ENCODE measurements at places on chromosomes 4 and X.

- no peak for DNase-seq
Observed at GRCh38 chr4:72971572-72971971, 97.9 kb downstream of the COX18 start.

DNA sequence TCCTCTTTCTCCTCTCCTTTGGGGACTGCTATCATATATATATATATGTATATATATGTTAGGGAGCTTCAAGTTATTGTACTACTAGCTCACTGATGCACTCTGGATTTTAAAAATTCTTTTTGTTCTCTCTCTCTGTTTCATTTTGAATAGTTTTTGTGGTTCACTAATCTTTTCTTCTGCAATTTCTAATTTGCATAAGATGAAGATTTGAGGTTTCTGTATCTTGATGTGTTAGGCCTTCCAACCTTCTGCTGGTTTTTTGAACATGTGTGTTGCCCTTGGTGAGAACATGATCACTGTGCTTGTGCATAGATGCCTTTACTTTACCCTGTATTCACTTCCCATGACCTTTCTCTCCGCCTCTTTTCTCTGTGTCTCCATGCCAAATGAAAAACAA lies 7.8 kb upstream of the ZNF718 start:
- no peak for DNase-seq

- no peak for DNase-seq
Observed at GRCh38 chr4:21795091-21795490, 153.5 kb downstream of the KCNIP4 start.

DNA sequence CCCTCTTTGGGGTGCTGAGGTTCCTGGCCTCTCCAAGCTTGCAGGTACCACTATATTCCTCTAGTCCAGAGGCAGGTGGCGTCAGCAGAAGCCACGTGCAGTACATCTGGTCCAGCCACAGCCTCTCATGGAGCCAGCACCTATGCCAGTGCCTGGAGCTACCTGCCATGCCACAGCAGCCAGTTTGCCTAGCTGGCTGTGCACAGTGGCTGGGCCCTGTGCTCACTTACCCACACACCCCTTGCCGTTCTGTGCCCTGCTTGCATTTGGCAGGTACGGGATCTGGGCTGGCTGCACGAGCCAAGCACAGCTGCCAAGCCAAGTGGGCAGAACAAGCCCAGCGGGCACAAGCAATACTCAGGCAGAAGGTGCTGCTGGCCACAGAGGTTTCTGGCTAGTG lies 601.1 kb downstream of the EPHA5 start:
- no peak for DNase-seq

DNA sequence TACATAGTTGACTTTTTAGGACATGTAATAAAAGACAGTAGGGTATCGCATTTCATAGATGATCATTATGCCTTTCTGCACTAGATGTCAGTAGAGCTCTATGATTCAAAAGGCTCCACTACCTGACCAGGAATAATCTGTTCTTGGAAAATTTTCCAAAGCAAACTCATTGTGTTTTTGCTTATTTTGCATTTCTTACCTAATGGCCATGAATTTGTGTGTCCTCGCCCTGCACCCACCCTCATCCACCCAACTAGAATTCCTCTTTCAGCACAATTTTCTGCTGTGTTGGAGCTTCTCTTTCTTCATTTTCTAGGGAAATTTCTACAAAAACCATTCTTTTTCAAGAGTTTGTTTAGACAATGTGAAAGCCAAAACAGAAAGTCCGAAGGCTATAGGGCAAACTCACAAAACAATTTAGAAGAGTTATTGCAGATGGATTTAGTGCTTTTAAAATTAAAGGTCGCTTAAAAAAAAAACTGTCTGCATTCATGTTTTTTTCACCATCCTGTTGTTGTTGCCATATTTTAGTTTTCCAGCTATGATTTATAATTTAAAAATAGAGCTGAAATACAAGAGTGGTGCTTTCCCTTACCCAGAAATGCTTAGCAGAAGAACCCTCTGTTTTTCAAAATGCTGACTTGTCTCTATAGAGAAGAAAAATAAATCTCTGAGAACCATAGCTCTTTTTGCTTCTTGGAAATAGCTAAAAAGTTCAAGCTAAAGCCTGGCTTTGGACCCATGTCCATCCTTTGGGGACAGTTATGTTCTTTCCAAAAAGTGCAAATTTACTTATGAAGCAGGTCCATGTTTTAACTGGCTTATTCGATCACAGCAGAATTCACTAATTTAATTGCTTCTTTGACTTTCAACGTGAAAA lies 183.7 kb downstream of the SPATA18 start:
- peak; percentile 28 for DNase-seq
